ENCODE measurements at places on chromosomes 6 and 20. TPM values are rescaled to one million over a fixed set of nuclear protein-coding genes. Genes with fewer than 3 reads are reported as not detected.

Gene FAM162B
- 8.0 TPM for polyA plus RNA-seq

Gene OR12D3
- not detected for polyA plus RNA-seq

Gene SESN1
- polyA plus RNA-seq = 56.5 TPM

Gene KCTD20
- 38.9 TPM for polyA plus RNA-seq

Gene C4B
- polyA plus RNA-seq = 67.2 TPM

Gene AKAP12
- 90.6 TPM for polyA plus RNA-seq

Gene SLC52A3
- 0.61 TPM for polyA plus RNA-seq

Gene NR2E1
- polyA plus RNA-seq = not detected

Gene CCDC170
- 1.8 TPM for polyA plus RNA-seq

Gene SLC22A23
- polyA plus RNA-seq = 3.5 TPM

Gene SLC4A11
- polyA plus RNA-seq = 2.3 TPM

Gene PACRG
- 1.7 TPM for polyA plus RNA-seq

Gene CD109
- 12.3 TPM for polyA plus RNA-seq

Gene DNAH8
- polyA plus RNA-seq = 0.49 TPM

Gene AIF1
- polyA plus RNA-seq = 24.6 TPM

Gene AVP
- not detected for polyA plus RNA-seq

DNA sequence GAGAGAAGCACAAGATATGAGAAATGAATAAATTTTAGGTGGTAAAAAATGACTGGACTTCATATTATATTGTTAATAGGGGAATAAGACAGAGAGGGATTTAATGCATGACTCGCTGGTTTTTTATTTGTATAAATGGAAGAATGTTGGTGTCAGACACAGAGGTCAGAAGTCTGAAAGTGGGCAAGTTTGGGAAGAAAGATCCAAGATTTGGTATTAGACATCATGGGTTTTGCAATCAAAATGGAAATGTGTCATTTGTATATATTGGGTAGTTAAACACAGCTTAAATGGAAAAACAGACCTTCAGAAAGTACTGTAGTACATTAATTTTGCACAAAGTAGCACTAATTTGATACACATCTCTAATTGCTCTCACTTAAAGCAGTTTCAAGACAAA is 96.2 kb downstream of the EYA4 start:
- DNase-seq = no peak

- DNase-seq = no peak
These were observed 5.2 kb upstream of the NRSN2 start for GRCh38 chr20:341682-342081.

DNA sequence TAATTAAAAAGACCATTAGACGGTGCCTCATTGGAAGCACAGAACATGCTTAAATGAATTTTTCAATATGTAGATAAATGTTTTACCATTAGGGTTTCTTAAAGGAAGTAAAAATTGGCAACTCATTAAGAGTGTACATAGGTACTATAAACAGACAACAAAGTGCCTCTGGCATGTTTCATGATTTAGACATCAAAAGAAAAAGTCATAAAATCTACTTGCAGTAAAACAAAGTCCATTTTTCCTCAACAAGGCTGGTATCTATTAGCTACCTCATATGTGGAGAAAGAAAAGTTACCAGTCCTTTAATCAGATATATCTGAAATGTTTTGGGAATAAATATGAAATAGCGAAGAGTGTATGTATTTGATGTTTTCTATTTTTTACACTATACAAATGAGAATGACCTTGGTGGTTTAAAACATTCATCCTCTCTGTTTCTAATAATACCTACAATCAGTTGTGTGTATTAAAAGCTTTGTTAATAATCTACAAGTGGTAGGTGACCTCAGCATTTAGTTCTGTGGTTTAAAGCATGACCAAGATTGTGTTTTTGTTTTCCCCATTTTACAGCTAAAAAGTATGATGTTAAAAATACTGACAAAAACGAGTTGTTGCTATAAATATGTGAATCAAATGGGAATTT is 87.5 kb downstream of the HDGFL1 start:
- DNase-seq = no peak

DNA sequence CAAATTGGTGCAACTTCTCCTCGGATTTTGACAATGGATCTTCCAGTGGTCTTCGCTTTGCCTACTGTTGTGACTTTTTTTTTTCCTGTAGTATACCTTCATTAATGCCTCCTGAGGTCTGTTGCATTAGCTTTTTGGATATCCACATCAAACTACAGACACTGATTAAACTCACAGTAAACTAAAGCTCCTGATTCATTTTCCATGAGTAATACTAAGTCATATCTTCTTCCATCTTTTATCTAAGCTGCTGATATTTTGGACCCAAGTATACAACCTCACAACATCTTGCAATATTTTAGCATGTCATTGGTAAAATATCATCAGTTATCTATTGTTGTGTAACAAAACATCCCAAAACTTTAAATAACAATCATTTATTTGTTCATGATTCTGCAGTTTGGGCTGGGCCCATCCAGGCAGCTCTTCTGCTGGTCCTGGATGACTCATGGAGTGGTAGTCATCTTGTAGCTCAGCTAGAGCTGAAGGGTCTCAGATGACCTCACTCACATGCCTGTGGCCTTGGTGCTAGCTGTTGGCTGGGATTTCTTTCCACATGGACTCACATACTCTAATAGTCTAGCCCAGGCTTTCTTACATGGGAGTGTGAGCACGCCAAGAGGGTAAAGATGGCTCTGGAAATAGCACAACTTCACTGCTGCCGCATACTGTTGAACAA is 78.3 kb upstream of the SRSF6 start:
- no peak for DNase-seq

GRCh38 chr6:56954403-56955170 is at the start of gene BEND6:
TSS of gene BEND6 (plus strand) at chr6:56955107. CDS start at chr6:56981811, 26,704 bp downstream.
- peak; percentile 62 for DNase-seq

- no peak for DNase-seq
These were observed 290.0 kb downstream of the HAO1 start for GRCh38 chr20:7650086-7650879.

GRCh38 chr6:145866456-145867396 is 52.1 kb upstream of the FBXO30 start:
- no peak for DNase-seq

- no peak for DNase-seq
These were observed 1.2 kb downstream of the SAYSD1 start for GRCh38 chr6:39113788-39114187.

DNA sequence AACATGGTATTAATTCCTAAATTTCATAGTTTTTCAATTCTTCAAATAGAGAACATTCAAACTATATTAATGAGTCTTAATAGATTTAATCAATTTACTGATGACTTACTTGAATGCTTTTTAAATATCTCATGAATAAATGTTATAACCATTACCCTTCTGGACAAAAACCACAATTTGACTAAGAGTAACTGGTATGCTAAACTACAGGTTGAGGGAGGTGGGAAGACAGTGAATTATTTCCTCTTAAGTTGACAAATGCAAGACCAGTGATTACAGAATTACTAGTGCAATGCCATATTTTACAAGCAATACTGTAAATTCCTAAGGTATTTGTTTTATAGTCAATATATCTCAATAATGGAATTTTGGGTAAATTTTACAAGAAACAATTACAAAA is 65.1 kb downstream of the REV3L start:
- no peak for DNase-seq

- DNase-seq = no peak
These were observed 19.5 kb downstream of the SPATS1 start for GRCh38 chr6:44361947-44362346.

- DNase-seq = no peak
These were observed 5.5 kb upstream of the HDDC2 start for GRCh38 chr6:125307150-125307838.

GRCh38 chr6:29872791-29873190 is 45.2 kb downstream of the HLA-G start:
- no peak for DNase-seq

GRCh38 chr6:46997646-46998045 is 44.5 kb downstream of the ADGRF1 start:
- DNase-seq = no peak

GRCh38 chr6:155174576-155175211 is 89.1 kb upstream of the CLDN20 start:
- peak; percentile 71 for DNase-seq

GRCh38 chr6:139927236-139927635 is 552.8 kb upstream of the CITED2 start:
- no peak for DNase-seq

DNA sequence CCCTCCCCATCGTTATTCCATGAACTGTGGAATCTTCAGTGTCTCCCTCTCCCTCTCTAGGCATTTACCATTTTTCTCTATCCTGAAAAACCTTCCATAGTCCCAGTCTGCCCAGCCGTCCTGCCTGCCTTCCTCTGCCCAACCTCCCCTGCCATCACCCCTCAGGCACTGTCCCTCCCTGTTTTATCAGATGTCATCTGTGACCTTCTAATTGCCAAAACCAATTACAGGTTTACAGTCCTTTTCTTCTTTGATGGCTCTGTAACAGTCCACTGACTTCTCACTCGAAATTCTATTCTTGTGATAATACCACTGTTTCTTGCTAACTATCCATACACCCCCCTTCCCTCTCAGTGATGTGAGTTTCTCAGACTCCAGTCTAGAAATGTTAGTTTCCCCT is 2.3 kb upstream of the SLC23A2 start:
- no peak for DNase-seq

DNA sequence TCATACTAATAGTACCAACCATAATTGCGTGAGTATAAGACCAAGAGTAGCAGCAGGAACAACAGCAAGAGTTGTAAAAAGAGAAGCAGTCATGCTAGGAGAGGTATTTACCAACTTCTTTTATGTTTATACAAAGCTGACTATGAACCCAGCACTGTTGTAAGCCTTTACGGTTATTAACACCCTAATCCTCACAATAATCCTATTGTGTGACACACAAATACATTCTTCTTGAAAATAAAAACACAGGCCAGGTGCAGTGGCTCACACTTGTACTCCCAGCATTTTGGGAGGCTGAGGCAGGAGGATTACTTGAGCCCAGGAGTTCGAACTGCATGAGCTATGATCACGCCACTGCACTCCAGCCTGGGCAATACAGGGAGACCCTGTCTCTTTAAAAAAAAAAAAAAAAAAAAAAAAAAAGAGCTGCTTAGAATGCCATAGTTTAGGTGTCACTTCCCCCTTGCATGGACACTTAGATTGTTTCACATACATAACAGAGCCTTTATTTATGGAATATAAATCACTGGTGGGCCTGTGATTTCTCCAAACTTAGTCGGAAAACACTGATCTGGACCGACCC is 20.2 kb downstream of the HCK start:
- no peak for DNase-seq

DNA sequence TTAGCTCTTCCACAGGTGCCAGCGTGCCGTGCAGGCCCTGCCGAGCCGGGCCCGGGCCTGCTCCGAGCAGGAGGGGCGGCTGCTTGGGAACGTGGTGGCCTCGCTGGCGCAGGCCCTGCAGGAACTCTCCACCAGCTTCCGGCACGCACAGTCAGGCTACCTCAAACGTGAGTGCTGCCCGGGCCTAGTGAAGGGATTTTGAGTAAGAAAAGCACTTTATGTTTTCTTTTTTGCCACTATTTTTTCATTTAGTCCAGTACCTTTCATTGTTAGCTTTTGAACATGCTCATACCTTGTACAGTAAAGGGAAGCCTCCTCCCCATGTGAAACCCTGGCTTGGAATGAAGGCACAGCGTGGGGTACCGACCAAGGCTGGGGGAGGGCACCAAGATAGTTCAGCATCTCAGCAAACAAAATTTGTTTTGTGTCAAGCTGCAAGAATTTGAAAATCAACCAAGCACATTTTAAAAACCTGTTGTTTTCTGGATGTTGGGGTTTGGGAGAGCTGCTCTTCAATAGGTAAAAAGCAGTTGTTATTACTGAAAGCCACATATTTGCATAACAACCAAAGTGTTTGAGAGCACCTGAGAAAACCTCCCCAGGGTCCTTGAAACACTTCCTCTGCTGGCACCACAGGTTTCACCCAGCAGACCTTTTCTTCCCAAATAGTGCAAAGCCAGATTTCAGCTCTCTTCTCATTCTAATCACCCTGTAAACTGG is 18.4 kb downstream of the STX16 start:
- no peak for DNase-seq

GRCh38 chr6:70470016-70470415 is 56.7 kb downstream of the FAM135A start:
- DNase-seq = no peak

GRCh38 chr6:47700053-47700452 is 1.7 kb downstream of the ADGRF4 start:
- no peak for DNase-seq

- DNase-seq = no peak
These were observed 1.3 kb upstream of the SLC35D3 start for GRCh38 chr6:136920671-136921380.

DNA sequence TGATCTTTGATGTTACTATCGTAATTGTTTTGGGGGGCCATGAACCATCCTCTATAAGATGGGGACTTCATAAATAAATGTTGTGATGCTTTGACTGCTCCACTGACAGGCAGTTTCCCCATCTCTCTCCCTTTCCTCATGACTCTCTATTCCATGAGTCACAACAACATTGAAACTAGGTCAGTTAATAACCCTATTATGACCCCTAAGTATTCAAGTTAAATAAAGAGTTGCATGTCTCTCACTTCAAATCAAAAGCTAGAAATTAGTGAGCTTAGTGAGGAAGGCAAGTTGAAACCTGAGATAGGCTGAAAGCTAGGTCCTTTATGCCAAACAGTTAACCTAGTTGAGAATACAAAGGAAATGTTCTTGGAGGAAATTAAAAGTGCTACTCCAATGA is 491.0 kb downstream of the HAO1 start:
- no peak for DNase-seq

- peak; percentile 48 for DNase-seq
These were observed 248.1 kb downstream of the CD109 start for GRCh38 chr6:73943930-73944652.

DNA sequence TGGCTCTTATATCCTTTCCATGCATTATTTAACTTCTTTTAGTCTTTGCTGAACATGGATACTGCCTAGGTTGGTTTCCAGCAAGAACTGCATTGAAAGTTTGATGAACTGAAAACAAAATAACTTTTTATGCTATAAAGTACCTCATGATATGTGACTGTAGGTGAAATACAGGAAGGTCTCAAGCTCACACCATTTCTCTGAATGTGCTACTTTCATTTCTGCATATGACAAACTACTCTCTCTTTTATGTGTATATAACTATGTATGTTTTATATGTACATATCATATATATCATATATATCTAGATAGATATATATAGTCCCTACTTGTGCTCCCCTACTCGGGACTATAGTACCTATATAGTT is 65.9 kb downstream of the AIG1 start:
- DNase-seq = no peak

All from hindlimb muscle (tissue), 1 donor.